Stimulated activated CD4-positive, alpha-beta T cell treated with anti-CD3 and anti-CD28 coated beads, Interleukin-1b, Interleukin-23, amount 100 ng/mL, for 1 hour (primary cell): ENCODE measurements at places on chromosomes 13 and 19.

- no peak for DNase-seq
Observed at GRCh38 chr13:113411216-113412023, 41.9 kb downstream of the ADPRHL1 start.

GRCh38 chr13:57675526-57675925, 44.0 kb downstream of the PCDH17 start:
- DNase-seq: no peak

DNA sequence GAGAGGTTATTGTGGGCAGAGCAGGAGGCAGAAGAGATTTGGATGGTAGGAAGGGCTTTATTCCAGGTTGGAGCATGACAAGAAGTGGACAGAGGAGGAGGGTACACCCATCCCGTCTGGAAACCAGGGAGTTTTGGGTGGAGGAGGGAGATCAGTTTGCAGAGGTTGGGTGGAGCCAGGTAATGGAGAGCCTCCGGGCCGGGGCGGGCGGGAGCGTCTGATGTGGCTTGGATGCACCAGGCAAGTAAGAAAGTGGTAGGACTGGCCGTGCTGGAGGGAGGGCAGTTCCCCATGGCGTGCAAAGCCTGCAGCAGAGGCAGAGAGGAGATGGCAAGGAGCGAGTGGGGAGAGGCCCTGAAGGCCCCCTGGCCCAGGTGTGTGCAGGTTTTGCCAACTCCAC, 10.9 kb downstream of the IGFLR1 start:
- DNase-seq: no peak

DNA sequence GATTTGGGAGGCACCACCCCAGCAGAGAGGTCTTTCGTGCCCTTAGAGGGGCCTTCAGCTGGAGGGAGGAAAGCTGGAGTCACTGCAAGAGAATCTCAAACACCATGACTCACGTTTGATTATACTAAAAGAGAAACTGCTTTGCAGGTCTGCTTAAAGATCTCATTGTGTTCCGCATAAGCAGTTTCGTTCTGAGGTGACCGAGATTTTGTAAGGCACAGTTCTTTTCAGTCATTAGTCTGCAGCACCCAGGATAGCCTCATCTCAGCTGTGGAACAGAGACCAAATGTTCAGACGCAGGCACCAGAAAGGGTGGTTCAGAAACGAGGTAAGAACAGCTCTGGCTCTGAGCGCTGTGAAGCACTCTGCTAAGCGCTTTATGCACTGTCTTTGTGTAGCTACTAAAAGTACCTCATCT, 71.2 kb upstream of the GTF3A start:
- DNase-seq: no peak

DNA sequence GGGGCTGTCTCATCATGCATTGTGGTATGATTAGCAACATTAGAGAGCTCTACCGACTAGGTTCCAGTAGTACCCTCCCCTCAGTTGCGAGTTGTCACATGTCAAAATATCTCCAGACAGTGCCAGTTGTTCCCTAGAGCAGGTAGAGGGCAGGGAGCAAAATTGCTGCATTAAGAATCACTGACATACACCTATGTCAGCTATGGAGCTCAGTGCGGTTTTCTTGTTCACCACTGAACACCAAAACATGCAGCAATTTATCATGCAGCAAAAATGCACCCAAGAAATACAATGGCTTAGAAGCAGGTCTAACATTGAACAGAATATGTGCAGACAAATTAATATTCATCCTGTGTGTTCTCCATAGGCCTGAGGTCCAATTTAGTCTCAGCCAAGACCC, 186.9 kb upstream of the STARD13 start:
- DNase-seq: no peak

DNA sequence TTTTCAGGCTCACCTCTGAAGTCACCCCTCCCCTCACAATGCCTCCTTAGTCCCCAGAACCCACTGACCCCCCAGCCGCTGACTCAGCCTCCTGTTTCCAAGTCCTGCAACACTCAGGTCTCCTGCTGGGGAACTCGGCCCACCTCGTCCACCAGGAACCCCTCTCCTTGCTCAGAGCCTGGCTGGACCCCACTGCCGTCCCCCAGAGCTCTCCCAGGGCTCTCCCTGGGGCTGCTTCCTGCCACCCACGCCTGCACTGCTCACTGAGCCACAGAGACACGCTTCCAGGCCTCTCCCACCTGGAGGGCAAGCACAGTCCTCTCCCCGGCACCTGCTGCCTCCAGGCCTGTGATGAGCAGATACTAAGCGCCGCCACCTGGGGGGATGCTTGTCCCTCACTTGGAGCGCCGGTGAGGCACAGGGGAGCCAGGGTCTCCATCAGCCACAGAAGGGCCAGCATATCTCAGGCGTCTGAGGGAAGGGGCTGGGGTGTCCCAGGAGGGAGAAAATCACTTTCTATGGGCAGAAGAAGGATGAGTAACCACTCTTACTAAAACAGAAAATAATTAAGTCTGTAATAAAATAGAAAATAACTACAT, 53.8 kb downstream of the KLF2 start:
- DNase-seq: no peak

DNA sequence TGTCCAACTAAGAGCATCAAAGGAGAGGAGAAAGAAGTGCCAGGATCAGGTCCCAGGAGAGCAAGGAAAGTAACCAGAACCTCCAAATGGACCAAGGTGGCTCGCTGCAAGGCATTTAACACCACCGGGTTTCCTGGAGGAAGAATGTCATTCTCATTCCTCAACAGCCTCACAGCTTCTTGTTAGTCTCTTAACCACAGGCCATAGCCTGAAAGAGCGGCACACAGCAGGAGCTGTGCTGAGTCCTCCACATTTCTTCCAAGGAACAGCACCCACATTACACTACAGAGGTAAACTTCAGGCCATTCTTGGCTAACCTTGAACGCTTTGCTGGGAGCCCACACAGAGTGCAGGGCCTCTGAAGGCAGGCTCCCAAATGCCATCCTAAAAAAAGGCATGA, 23.6 kb downstream of the DOCK9 start:
- no peak for DNase-seq

GRCh38 chr19:51473009-51473707, 5.2 kb upstream of the CEACAM18 start:
- DNase-seq: peak; percentile 92

GRCh38 chr19:18193388-18194180, 566 bp downstream of the MPV17L2 start:
- no peak for DNase-seq

GRCh38 chr13:77391475-77391874, 64.6 kb upstream of the MYCBP2 start:
- DNase-seq: no peak

DNA sequence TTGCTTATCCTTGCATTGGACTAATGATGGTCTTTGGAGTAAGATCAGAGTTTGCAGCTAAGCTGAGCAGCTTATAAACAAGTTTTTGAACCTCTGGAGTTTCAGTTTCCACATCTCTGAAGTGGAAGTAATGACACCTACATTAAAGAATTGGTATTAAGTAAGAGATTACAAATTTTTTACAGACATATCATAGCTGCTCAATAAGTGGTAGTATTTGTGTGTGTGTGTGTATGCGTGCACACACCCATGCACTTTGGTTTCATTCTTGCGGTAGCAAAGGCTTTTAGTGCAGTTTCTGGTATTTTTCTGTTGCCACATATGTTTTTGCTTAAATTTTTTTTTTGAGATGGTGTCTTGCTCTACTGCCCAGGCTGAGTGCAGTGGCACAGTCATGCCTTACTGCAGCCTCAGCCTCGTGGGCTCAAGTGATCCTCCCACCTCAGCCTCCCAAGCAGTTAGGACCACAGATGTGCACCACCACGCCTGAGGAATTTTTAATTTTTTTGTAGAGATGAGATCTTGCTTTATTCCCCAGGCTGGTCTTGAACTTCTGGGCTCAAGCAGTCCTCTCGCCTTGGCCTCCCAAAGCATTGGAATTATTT, 4.5 kb downstream of the NAA16 start:
- no peak for DNase-seq

DNA sequence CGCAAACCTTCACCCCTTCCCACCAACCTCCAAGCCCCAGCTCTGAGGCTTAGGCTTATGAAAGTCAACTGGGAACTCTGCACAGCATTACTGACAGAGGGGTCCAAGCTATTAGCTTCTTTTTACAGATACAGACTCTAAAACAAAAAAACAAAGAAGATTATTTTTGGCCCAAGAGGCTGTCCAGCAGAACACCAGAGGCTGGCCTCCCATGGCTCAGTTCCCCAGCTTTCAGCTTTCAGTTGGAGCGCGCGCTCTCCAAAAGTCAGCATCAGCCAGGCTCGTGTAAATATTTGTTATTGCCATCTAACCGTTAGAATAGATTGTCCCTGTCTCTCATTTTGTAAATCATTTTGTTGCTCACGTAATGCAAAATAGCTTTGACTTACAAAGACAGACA, 58.4 kb downstream of the ZIC5 start:
- no peak for DNase-seq

GRCh38 chr19:7292950-7293761, 1.1 kb downstream of the INSR start:
- no peak for DNase-seq

DNA sequence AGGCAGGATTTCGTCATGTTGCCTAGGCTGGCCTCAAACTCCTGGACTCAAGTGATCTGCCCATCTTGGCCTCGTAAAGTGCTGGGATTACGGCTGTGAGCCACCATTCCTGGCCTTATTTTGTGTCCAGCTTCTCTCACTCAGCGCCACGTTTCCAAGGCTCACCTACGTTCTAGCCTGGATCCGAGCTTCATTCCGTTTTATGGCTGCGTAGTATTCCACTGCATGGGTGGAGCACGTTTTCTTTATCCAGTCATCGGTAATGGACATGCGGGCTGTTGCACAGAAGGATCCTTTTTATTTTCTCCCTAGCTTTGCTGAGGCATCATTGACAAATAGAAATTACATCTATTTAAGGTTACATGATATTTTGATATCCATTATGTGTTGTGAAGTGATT, 16.6 kb downstream of the ADGRL1 start:
- DNase-seq: no peak

GRCh38 chr13:66634384-66634783, 595.8 kb downstream of the PCDH9 start:
- no peak for DNase-seq
